ENCODE measurements at places on chromosomes 7 and 10.

- no peak for DNase-seq
Measured at GRCh38 chr10:73906524-73907447, 4.1 kb upstream of the PLAU start.

GRCh38 chr7:157601530-157601929 lies 264.7 kb downstream of the DNAJB6 start:
- peak; percentile 53 for DNase-seq

DNA sequence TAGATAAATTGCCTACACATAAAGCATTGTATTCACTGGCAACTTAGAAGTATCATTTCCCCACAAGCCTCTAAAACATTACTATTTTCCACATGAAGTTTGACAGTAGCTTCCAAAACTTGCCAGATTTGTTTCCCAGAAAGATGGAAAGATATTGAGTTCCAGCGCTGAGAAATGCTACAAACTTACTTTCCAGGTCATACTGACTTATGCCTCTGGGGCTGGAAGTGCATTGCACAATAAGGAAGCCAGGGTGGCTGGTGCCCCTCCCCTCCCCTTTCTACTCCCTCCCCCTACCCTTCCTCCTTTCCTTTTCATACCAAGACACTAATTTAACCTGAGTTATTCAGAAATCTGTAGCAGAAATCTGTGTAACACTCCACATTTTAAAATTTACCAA lies 212.6 kb downstream of the WDR37 start:
- no peak for DNase-seq

GRCh38 chr7:8938044-8938805 lies 504.8 kb downstream of the NXPH1 start:
- no peak for DNase-seq

- no peak for DNase-seq
Measured at GRCh38 chr10:95500097-95500496, 61.1 kb downstream of the SORBS1 start.

DNA sequence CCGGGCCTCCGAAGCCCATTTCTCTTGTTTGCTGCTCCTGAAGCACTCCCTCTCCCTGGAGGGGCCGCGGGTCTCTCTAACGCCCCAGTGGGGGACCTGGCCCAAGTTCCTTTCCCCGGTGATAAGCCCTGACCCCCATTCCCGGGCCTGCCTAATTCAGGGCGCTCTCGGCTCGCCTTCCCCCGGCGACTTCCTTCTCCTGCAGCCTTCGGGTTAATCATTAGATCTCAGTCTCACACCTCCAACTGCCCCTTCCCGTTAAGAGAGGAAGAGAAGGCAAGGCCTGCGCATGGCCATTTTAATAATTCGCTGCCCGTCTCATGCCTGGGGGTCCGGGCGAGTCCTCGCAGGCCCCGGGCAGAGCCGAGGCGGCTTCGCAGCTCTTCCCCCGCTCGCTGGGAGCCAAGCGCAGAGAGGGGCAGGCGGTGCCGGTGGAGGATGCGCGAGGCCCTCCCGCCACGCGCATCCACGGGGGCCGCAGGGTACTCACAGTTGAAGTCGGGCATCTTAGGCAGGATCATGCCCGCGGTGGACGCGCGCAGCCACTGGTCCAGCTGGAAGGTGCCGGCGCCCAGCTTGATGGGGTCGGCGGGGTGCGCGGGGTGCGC lies 1.2 kb downstream of the MNX1 start:
- no peak for DNase-seq

GRCh38 chr7:100604976-100605911 lies 3.1 kb downstream of the PCOLCE start:
- no peak for DNase-seq

DNA sequence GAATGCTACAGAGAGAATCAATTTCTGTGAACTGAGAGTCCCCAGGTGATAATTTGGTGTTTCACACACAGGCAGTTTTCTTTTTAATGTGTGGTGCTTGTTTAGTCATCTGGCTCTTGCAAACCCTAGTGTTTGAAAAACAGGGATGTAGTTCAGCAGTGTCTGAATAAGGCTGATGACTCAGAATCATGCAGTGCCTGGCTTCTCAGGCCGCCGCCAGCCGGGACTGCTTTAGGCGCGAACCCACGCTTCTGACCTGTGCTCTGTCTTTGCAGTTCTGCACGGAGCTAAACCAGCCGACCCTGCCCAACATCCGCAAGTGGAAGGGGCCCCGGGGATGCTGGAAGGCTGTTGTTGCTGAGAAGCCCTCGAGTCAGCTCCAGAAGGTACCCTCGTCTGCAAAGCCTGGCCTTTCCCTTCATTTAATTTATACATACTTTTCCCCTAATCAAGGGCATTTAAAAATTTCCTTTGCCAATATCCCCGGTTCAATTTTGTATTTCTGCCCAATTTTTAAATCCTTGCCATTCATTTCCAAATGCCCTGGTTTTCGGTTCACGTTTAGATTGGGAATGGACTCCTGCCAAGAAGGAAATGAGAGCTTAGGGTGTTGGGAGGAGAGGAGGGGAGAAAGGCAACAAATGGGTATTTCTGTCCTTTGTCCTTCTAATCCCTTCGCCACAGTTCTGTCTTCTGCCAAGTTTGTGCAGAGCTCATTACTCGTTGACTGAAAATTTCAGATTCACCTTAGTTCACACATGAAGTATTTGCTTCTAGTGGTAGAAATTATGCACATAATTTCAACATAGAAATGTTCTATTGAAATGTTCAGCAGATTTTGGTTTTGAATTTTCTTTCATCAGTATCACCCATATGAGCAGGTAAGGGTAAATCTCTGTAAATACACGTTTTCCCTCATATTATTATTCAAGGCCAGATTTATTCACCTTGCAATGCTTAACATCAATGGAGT lies 108.5 kb upstream of the ANLN start:
- DNase-seq: peak; percentile 76

Data from occipital lobe (tissue), 3 donors.